ENCODE measurements at places on chromosomes 3 and 15.

GRCh38 chr3:127073941-127074820, 91.3 kb downstream of the PLXNA1 start:
- DNase-seq, result no peak

- no peak for DNase-seq
These were observed 22.1 kb upstream of the TJP1 start for GRCh38 chr15:29844290-29844903.

GRCh38 chr3:33577173-33577572, 137.0 kb upstream of the UBP1 start:
- DNase-seq, result no peak

GRCh38 chr15:40830884-40831283, 2.4 kb upstream of the PPP1R14D start:
- DNase-seq, result no peak
